ENCODE measurements at places on chromosomes 7 and 10.

GRCh38 chr7:121475806-121476205 lies 79.7 kb upstream of the FAM3C start:
- no peaks in the 10 kb centered on the region for H3K36me3 ChIP-seq
- H3K4me1 ChIP-seq, result no peaks in the 10 kb centered on the region
- no peak overlapping the region for H3K4me3 ChIP-seq
- DNase-seq, result no peak

DNA sequence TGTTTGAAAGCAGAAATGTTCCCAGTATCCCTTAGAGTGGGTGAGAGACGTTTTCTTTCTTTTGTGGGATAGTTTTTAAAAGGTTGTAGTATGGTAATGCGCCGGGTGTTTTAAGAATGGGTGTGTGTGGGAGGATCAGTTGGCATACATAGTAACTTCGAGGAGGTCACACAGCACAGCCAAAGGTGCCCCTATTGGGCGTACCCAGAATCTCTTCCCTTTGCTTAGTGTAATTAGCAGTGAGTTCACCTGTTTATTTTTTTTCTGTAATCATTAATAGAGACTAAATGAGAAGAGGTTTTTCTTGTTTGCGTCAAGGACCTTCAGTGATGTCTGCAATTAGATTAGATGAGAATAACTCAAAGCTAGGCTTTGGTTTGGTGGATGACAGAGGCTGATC lies 1.5 kb downstream of the PLEKHA8 start:
- H3K27ac ChIP-seq, result no peak overlapping the region
- no peak for DNase-seq
- H3K27me3 ChIP-seq, result no peaks in the 10 kb centered on the region
- H3K4me1 ChIP-seq, result peaks cover 7% of the 10 kb centered on the region
- H3K36me3 ChIP-seq, result no peaks in the 10 kb centered on the region

DNA sequence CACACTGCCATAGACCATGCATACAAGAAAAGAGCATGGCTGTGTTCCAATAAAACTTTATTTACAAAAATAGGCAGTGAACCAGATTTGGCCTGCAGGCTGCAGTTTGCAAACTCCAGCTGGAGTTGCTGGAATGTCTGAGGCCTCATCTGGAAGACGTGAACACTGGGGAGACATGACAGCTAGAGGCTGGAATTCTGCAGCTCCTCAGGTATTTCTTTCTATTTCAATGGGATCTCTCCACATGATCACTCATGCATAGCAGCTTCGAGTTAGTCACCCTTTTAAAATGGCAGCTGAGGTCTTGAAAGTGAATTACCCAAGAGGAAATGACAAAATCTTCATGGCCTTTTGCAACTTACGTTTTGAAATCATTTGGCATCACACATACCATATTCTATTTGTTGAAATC lies 52.6 kb upstream of the BET1 start:
- H3K27me3 ChIP-seq, result no peaks in the 10 kb centered on the region
- DNase-seq, result no peak
- no peak overlapping the region for H3K4me3 ChIP-seq
- no peak overlapping the region for H3K27ac ChIP-seq
- peaks cover 20% of the 10 kb centered on the region for H3K4me1 ChIP-seq
- no peaks in the 10 kb centered on the region for H3K36me3 ChIP-seq

DNA sequence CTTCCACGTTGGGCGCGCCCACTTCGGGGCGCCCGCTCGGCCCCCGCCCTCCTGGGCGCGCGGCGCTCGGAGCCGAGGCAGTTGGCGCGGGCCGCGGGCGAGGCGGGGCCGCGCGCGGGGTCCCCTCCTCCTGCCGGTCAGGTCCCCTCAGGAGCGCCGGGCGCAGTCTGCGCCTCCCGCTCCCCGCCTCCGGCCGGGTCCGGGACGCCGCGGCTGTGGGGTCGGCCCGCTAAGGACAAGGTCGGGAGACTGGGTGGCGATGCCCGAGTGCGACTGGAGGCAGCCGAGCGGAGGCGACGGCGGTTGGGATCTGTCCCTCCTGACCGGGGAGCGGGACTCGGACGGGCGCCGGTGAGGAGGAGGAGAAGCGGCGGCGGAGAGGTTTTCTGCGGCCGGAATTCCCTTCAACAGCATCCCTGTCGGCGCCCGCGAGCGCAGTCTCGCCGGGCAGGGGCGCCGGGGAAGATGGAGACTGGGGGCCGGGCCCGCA lies at the start of gene ATRNL1:
Gene ATRNL1 (plus strand): TSS at position 80 of the 490 bp plus-strand sequence. CDS start 386 bp downstream, at position 466.
- peaks cover 3% of the 10 kb centered on the region for H3K27me3 ChIP-seq
- peak within 1 kb of the TSS; percentile 81 for H3K4me3 ChIP-seq

DNA sequence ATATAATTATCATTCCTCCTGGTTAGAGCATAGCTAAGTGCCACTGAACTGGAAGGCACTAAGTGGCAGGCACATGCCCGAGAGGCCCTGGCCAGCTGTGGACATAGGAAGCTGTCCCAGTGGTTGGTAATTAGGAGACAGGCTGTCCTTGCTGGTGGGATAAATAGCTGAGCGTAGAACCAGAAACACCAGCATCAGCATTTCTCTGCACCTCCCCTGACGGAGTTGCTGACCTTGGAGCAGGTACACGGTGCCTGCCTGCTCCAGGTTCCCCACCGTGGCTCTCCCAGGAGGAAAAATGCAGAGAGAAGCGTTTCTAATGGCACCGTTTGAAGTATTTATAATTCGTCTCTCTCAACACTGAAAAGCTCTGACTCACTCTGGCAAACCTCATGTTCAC lies 5.6 kb upstream of the ABLIM1 start:
- H3K4me3 ChIP-seq, result no peak overlapping the region
- H3K27ac ChIP-seq, result no peak overlapping the region
- no peaks in the 10 kb centered on the region for H3K4me1 ChIP-seq
- no peak for DNase-seq
- no peaks in the 10 kb centered on the region for H3K36me3 ChIP-seq

Measured in GM12878 (cell line).